Stimulated activated CD8-positive, alpha-beta memory T cell treated with anti-CD3 and anti-CD28 coated beads, Interleukin-4, amount 100 ng/mL, for 1 hour (primary cell): ENCODE measurements at places on chromosomes 2 and 18.

GRCh38 chr2:113131352-113132185 is 4.2 kb downstream of the IL1RN start:
- no peak for DNase-seq

DNA sequence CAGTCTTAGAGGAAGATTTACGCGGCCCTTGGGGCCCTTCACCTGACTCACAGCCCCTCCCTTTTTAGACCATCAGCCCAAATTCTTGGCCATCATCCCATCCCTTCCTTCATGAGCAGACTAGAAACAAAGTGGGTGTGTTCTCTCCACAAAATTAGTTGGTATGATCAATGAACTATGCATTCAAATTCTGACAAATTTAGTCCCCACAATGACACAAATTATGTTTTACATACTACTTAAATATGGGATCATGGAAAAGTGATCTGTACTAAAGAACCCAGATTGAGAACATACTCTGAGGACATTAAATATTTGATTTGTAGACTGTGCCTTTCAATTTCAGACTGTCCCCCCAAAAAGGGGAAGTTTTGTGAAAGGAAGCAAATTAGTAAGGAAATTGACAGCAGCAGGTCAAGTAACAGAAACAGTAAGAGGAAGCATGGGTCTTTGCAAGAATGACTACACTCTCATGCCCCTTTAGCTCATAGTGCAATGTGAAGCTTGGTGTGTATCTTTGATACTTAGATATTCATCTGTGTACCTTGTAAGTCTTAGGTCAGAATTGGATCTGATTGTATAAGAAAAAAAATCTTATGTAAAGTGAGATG is 2.2 kb upstream of the MAPRE2 start:
- no peak for DNase-seq

- DNase-seq: no peak
Observed at GRCh38 chr2:141957321-141957720, 173.5 kb downstream of the LRP1B start.

DNA sequence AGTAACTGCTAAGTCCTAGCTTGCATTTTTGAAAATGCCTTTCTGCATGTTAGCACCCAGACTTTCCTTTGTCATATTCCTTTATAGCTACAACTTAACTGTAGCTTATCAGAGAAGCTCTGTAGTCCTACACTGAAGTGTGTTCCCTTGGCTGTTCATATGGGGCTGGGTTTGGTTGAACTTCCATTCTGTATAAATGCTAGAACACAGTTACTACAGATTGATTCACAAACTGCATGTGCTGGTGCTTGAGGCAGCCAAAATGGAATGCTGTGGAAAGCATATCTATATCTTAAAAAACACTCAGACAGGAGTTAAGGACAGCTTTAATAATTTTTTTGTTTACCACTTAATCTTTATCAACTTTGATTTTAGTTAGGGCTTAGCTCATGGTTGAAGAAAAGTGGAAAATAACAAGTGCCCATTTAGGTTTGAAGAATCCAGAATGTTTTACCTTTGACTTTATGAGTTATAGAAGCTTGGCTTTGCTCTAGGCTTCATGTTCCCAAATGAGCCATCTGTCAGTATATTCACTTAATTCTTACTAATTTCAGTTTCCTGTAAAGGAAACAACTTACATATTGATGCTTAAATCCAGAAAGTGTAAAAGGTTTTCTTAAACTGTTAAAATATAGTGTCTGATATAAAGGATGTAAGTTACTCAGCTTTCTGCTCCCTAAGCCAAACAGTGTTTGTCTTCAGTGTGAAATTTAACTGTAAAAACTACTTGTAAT is 148.9 kb downstream of the AGPS start:
- DNase-seq: no peak

DNA sequence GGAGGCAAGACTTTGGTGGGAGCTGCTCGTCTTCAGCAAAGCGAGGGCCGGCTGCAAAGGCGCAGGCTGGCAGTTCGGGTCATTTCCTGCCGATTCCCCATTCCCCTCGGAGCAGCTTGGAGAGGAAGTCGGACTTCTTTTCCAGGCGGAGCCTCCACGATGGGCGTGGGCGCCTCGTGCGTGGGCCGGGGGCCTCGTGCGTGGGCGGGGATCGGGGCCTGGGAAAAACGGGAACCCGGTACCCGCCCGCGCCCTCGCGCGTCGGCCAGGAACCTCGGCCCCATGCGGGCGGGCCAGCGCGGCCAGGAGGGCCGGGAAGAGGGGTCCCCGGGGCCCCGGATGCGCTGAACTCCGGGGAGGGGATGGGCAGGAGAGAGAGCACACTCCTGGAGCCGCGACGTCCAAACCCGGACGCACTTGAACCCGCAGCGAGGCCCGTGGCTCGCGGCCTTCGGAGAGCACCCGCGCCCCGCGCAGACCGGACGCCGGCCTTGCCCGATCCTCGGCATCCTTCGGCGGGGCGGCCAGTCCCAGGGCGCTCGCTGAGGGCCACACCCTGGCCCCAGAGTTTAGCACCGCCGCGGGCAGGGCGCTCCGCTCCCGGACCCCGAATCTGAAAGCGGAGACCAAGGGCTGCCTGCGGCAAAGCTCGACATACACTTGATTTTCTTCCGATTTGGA is 368.4 kb downstream of the MTX2 start:
- no peak for DNase-seq

DNA sequence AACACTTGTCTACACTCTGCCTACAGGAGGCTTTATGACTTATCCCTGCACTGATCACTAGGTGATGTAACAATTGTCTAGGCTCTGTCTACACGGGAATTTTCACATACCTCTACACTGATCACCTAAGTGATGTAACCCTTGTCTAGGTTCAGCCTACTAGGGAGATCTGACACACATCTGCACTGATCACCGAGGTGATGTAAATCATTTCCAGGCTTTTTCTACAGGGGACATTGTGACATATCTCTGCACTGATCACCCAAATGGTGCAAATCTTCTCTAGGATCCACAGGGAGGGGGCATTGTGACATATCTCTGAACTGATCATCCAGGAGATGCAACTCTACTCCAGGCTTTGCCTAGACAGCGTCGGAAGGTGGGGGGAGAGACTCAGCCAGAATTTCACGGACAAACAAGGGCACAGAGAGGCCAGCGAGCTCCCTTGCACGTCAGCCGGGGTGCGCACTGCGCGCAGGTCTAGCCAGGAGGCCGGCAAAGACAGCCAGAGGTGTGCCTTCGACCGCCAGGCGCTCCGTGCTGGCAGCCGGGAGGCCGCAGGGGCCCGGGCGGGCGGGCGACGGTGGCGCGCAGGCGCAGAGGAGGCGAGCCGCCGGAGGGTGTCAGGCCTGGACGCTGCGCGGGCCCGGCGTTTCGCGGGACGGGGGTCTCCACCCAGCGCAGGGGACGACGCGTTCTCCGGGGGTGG is 46.9 kb upstream of the USP14 start:
- peak; percentile 57 for DNase-seq
